ENCODE measurements at places on chromosomes 16 and 17.

DNA sequence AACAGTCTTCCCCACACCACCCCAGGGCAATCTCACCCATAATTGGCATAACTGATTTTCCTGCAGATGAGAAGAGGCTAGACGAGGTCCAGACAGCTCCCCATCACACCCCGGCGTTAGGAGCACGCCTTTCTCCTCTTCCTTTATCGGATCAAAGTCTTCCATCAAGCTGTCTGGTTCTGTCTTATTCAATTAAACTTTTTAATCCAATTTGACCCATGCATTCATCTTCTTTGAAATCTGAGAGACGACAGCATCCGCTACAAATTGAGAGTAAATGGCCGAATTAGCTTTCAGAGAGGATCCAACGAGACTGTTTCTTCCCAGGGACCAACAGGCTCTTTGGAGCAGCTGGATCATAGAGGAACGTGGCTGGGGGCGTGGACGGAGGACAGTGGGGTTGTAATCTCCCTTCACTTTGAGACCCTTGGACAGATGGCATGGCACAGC lies 44.4 kb upstream of the GPRC5B start:
- DNase-seq = no peak

GRCh38 chr17:20271011-20271610 lies 196.2 kb downstream of the LGALS9B start:
- no peak for DNase-seq

DNA sequence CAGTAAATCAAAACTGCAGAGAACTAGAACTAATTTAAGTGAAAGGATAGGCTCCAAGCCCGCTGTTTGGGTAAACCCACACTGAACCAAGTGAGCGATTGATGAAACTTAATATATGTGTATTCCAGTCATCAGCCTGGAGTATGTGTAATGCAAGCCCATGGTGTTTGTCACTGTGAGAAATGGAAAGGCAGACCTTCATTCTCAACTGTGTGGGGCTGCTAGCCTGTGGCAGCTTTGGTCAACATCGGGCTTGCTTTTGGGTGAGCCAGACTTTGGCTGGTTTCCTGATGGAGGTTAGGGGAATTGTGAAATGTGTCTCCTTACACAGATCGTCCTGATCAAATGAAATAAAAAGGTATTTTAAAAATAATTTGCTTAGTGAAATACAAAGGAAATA lies 279.9 kb downstream of the IRX3 start:
- DNase-seq = no peak

DNA sequence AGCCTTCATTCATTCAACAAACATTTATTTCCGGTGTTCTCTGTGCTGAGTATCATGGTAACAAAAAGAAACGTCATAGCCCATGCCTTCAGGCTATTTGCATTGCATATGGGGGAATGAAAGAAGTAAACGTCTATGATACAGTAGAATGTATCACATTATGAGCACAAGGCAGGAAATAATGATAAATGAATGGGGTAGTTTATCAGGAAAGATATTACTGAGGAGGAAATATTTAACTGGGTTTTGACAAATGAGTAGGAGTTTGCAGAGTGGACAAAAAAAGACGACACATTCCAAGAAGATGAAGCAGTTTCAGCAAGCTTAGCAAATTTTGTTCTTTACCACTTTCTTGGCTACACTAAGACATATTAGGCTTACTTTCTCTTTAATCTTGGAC lies 1.3 kb upstream of the KRTAP4-7 start:
- no peak for DNase-seq

DNA sequence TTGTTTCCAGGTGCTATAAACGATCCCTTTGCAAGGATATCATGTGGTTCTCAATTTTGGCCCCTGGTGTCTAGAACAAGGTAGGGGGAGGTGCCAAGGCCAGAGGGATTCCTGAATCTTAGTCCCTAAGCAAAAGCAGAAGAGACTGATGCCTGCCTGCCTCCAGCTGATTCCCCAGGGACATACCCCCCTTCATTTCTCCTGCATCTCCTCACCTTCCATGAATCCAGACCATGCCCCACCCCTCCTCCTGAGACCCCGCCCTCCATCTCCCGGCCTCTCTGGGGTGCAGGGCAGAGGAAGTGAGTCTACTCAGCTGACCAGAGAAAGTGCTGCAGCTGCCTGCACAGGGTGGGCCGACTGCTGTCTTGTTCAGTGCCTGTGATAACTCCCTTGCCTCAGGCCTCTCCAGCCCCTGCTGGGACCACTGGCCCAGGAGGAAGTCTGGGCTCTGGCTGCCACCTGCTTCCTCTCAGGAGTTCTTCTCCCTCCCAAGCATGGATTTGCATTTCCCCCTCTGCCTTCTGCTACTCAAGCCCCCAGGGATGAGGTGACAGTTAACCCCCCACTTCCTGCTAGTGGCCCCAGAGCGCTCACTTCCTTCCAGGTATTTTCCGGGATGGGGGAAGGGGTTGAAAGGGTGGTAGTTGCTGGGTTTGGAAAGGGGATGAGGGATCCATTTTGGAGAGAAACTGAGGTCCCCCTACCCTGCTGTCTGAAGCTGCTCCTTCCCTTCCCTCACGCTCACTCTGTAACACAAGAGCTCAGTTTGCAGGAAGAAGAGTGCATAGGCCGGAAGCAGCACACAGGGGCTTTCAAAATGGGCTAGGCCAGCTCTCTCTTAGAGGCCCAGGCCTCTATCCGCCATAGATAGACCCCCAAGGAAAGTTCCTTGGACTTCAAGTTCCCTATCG lies 10.5 kb upstream of the TSPOAP1 start:
- peak; percentile 96 for DNase-seq

GRCh38 chr16:1497014-1497598 lies 3.9 kb downstream of the TELO2 start:
- DNase-seq = no peak

GRCh38 chr17:47229535-47230443 lies 20.6 kb downstream of the MYL4 start:
- DNase-seq = peak; percentile 94

- no peak for DNase-seq
Measured at GRCh38 chr17:66492561-66493005, 190.2 kb downstream of the PRKCA start.

GRCh38 chr16:64206862-64207261 lies 915.0 kb downstream of the CDH11 start:
- no peak for DNase-seq

DNA sequence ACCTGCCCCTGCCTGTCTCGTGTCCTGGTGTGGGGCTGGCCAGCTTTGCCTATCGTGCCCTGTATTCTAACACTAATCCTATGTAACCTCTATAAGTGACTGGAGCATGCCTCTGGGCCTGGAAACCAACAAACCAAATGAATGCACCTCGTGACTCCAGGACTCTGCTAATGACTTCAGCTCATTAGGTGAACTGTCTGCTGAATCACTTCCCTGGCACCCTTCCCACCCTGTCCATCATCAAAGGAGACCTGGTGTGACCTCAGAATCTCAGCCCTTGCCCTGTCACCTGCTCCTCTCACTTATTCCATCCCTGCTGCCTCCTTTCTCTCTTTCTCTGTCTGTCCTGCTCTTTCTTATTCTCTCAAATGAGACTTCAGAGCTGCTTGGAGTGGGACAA lies 322.4 kb downstream of the CBLN1 start:
- DNase-seq = no peak

GRCh38 chr16:74199066-74199841 lies 97.4 kb upstream of the PSMD7 start:
- DNase-seq = no peak

DNA sequence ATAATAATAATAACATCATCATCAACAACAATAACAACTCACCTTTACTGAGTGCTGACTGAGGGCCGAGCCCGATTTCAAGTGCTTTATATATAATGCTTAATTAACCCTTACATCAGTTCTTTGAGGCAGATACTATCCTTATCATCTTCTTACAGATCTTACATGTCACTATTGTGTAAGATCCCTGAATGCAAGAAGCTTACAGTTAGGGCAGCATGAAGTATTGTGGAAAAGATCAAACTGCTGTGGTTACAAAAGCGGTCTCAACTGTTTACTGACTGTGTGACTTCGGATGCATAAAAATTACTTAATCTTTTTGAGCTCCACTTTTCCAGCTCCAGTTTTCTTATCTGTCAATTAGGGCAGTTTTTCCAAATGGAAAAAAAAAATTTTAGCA lies 3.3 kb downstream of the VAT1 start:
- DNase-seq = peak; percentile 98

GRCh38 chr17:75681289-75681688 lies 14.2 kb downstream of the SAP30BP start:
- DNase-seq = no peak

GRCh38 chr16:83742124-83742899 lies 65.5 kb upstream of the HSBP1 start:
- no peak for DNase-seq

- no peak for DNase-seq
Measured at GRCh38 chr16:80656711-80657150, 115.9 kb downstream of the DYNLRB2 start.

DNA sequence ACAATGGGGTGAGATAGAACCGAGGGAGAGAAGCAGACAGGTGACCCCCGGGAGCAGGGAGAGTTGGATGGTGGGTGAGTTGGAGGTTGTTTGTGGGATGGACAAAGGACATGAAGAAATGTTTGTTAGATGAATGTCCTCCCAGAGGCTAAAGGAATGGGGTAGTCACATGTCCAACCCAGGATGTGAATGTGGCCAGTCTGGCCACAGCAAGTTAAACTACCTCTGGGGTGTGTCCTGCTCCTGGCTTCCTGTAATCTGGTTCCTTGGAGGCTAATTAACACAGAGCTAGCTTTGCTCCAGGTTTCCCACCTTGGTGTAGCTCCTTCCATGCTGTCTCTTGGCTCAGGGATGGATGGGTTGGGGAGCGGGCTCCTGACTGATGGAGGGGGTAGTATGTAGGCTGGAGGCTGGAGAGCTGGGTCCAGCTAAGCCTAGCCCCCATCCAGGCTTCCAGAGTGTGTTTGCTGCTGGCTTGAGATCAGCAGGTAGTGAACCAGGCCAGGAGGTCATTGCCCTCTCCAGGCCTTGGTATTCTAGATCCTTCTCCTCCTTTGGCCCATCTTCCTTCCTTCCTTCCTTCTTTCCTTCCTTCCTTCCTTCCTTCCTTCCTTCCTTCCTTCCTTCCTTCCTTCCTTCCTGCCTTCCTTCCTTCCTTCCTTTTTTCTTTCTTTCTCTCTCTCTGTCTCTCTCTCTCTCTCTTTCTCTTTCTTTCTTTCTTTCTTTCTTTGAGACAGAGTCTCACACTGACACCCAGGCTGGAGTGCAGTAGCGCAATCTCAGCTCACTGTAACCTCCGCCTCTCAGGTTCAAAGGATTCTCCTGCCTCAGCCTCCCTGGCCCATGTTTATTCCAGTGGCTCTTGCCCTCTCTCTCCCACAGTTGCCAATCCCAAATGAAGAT lies 28.0 kb upstream of the UBE2G1 start:
- DNase-seq = no peak

DNA sequence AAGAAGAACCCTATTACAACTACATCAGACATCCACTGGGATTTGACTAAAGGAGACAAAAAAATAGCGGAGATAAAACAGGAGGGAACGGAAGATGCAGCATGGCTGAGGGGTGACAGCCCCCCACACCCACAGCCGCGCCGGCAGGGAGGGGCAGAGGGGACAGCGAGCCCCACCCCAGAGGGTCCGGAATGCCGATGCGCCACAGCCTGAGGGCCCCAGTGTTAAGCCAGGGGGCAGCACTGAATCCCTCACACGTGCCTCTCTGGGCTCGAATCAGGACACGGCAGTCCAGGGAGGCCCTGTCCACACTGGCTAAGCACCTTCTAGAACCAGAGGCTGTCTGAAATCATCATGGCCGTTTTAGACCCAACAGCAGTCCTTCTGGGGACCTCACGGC lies 18.8 kb downstream of the MAP1LC3B start:
- DNase-seq = no peak

GRCh38 chr16:77435272-77435820 lies 512 bp upstream of the ADAMTS18 start:
- DNase-seq = no peak

DNA sequence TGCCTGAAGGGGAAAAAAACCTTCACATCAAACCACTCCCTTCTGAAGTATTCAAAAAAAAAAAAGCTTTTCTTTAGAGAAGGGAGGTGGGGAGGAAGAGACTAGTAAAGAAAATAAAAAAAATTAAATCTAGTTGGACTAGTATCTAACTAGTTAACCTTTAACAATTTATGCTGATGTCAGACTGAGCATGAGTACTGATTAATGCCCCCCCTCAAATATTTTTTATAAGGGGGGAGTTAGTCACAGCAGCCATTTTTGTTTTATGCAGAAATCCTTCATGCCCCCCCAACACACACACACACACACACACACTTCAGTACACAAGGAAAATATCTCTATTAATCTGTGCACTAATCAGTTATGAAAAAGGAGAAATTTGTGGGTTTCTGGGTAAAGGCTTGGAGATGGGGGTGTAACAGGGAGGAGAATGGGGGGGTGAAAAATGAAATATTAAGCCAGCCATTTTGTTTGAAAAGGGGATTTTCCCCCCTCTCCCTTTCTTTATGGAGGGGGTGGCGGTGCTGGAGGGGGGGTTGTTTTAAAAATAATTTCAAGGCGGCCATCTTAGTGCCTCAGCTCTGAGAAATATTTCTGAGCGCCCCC lies 4.7 kb upstream of the CHD3 start:
- peak; percentile 11 for DNase-seq

GRCh38 chr16:67384778-67385510 lies 8.4 kb downstream of the TPPP3 start:
- DNase-seq = no peak

- no peak for DNase-seq
Measured at GRCh38 chr17:72403713-72404209, 282.9 kb downstream of the SOX9 start.

GRCh38 chr16:996681-997080 lies 15.1 kb downstream of the SOX8 start:
- no peak for DNase-seq

DNA sequence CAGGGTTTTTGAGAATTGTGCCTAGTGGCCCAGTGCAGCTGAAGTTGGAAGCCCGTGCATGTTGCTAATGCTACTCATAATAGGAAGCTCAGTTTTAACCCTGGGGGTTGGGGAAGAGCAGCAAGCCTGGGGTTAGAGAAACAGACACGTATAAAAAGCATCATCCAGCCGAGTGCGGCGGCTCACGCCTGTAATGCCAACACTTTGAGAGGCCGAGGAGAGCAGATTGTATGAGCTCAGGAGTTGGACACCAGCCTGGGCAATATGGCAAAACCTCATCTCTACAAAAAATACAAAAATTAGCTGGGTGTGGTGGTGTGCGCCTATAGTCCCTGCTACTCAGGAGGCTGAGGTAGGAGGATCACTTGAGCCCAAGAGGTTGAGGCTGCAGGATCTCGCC lies 2.3 kb upstream of the CLUH start:
- DNase-seq = no peak

GRCh38 chr17:71057448-71057847 lies 888.1 kb downstream of the KCNJ2 start:
- no peak for DNase-seq

GRCh38 chr16:81514568-81515258 lies 70.1 kb downstream of the CMIP start:
- DNase-seq = no peak

Measured in AML-193 (cell line).